Stimulated activated CD4-positive, alpha-beta T cell treated with anti-CD3 and anti-CD28 coated beads, Interleukin-1b, Interleukin-23, amount 100 ng/mL, for 24 hours (primary cell): ENCODE measurements at places on chromosomes 6 and 20.
A peak's percentile ranks its signal among the peaks of the same experiment; 100 is the strongest.

DNA sequence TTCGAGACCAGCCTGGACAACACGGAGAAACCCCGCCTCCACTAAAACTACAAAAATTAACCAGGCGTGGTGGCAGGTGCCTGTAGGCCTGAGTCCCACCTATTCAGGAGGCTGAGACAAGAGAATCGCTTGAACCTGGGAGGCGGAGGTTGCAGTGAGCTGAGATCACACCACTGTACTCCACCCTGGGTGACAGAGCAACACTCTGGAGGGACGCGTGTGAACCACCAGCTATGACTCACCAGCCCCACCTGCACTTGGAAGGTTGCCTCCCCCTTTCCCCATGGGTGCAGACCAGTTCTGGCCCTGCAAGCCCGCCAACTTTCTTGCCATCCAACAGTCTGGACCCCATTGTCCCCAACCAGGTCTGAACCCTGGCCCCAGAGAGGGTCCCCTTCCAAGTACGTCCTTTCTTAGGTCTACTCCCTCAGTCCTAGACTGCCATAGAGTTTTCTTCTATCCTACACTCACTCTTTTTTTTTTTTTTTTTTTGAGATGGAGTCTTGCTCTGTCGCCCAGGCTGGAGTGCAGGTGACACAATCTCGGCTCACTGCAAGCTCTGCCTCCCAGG, 29.2 kb downstream of the ATP9A start:
- no peak for DNase-seq

DNA sequence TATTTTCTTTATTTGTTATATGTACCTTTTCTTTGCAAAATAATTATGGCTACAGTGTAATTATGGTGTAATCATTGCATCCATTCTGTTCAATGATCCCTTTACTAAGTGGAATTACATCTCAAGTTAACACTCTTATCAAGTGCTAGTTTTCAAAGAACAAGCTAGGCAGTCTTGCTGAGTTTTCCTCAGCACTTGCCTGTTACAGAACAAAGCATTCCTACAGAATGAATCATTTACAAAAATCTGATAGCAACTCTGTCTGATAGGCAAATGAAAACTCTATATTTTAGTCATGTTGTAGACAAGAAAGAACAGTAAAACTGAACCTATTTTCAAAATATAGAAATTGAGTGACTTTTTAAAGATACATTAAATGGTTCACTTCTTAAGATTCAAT, 109.8 kb upstream of the POU3F2 start:
- no peak for DNase-seq

DNA sequence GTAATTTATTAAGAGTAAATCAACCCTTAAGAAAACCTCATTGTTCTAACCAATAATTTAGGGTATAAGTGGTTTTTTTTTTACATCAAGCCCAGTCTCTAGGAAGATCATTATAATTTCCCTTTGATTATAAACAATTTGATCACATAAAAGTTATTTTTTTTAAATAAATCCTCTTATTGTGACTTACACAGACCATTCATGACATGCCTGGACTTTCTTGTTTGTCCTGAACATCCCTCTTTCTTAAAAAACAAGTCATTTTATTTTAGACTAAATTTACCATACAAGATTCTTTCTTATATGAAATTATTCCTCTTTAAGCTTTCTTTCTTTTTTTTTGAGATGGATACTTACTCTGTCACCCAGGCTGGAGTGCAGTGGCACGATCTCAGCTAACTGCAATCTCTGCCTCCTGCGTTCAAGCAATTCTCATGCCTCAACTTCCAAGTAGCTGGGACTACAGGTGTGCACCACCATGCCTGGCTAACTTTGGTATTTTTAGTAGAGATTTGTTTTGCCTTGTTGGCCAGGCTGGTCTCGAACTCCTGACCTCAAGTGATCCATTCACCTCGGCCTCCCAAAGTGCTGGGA, 53.6 kb upstream of the AGPAT4 start:
- no peak for DNase-seq

GRCh38 chr6:68834551-68834950, 199.5 kb downstream of the ADGRB3 start:
- DNase-seq = no peak

DNA sequence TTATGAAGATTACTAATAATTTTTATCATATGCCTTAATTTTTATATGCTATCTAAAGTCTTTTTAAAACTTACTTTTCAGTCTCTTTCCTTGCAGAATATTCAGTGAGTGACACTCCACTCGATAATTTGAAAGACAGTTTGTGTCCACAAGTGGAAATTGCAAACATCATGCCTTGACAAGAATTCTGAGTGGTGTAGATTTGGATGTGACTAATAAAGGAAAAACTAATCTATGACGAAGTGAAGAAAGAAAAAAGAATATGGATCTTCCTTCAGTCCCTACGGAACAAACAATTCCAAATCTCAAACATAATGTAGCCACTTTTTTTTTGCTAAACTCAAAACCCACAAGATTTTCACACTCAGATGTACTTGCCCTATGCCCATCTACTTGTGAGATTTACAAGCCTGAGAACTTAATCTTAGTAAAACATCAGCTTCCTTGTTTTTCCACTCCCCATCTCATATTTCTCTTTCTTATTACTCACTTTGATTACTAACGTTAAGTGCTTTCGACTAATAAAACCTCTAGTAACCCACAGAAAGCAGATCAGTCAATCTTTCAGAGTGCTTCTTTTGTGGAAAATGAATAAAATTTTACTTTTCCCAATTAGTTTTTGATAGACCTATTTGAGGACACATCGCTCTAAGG, 1155.8 kb downstream of the GRIK2 start:
- DNase-seq = no peak

DNA sequence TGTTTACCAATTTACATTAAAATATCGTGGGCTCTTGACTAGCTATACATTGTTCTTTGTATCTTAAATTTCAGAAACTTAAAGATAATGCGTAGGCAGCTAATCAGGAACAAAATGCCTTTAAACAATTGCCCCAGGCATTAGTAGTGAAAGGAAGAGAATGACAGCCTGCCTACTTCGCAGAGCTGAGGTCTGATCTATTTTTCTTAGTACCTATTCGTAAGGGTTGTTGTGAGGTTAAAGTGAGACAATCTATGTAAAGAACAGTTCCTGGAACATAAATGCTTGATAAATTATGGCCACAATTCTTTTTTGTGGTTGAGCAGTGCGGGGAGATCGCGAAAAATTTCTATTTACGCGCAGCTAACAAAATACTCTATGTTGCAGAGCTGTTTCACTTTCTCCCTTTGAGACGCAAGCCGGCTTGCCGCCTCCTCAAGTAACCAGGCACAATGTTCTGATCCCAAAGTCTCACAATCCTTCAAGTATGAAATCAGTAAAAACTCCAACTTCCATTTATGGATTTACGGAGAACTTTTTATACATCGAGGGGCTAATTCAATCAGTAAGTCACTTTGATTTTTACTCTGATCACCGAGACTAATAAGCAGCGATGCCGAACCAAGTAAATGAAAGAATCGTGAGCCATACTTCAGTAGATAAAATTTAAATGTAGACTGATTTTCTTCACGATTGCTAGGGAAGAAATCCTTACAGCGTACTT, 878 bp upstream of the PNRC1 start:
- DNase-seq = no peak

- no peak for DNase-seq
Observed at GRCh38 chr20:61753987-61754956, 311.4 kb downstream of the TAF4 start.

- DNase-seq = no peak
Observed at GRCh38 chr6:7035837-7036249, 71.9 kb upstream of the RREB1 start.

- peak; percentile 1 for DNase-seq
Observed at GRCh38 chr6:75934643-75935472, 137.6 kb downstream of the IMPG1 start.

DNA sequence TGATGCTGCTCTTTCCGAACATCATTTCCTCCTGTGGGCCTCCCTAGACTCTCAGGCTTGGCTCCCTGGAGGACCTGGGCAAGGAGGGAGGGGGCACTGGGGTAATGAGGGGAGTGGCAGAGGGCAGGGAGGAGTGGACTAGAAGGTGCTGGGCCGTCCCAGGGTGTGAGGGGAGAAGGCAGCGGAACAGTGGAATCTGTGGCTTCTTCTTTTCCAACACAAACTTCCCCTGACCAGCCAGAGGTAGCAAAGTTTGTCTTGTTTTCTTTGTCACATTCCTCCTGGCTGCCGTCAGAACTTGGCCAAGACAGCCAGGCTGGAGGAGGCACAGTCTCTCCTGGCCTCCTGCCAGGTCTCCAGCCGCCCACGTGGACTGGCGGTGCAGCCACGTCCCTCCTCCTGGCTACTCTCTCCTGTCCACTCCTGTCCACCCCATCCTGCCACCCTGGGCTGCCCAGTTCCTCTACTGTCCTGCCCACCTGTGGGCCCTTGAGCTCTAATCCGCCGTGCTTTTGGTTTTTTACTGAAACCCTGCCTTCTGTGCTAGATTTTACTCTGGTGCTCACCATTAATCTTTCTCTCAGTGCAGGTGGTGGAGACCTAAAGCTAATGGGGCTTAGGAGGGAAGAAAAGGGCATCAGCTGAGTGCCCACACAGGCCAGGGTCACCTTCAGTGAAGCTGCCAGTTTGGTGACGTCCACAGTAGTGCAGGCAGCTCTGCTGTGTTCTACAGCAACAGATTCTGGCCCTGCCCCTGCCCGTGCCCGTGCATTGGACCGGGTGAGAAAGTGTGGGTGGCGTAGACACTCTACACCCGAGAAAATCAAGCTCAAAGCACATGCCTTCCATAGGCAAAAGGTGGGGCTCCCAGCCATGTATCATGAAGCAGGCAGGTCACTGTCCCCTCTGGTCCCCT, 2.8 kb upstream of the CDSN start:
- DNase-seq = no peak

DNA sequence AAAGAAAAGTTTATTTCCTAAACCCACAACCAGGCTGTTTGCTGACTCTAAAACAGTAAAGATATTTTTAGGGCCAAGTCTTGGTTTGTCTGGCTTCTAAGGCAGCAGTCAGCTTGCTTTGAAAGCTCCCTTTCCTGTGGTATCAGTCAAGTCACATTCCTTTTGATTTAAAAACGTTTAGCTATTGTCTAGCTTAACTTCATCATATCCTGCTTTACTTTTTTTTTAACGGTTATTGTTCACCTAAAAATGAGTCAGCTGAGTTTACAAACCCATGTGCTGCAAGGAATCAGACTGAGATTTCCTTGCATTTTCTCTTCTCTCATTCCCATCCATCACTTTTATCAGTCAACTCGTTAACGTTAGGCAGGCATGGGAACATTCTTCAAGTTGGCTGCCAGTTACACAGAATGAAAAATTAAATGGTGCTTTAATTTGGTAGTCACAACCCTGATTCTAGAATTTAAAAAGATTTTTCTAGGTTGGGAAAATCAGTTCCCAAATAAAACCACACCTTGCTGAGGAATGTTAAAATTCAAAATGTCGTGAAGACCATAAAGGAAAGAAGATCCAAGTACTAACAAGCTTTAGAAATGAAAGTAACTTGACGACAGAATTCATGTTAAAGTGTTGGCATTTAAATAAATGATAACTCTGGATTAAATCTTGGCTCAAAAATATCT, 45.9 kb downstream of the ELOVL5 start:
- DNase-seq = no peak

DNA sequence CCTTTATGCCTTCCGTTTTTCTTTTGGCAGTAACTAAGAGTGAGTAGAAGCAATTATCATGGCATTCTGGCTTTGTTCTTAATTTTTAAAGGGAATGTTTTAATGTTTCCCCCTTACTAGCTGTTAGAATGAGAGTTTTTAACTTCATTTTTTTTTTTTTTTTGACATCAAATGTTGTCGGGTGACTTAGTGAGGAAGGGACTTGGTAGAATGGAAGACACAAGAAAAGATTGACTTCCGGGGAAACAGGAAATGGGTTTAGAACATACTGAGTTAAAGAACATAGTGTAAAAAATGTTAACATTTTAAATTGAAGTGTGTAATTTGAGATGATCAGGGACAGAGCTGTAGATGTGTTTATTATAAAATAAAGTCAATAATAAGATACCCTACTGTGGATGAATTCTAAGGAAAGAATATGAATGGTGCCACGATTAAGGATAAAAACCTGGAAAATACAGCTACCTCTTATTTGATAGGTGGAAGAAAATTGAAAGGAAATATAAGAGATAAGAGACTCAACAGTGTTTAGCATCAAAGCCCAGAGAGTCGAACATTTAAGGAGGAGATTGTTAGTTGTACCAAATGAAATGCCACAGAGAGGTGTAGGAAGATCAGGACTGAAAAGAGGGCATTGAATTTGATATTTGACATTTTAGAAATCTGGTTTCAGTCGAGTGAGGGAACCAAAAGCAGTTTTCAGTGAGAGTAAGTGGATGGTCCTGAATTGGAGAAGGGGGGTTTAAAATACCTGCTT, 9.4 kb downstream of the HSF2 start:
- DNase-seq = no peak

GRCh38 chr6:99330159-99330558, 19.3 kb downstream of the FAXC start:
- peak; percentile 24 for DNase-seq

- DNase-seq = no peak
Observed at GRCh38 chr6:74170118-74170517, 474.1 kb downstream of the CD109 start.

DNA sequence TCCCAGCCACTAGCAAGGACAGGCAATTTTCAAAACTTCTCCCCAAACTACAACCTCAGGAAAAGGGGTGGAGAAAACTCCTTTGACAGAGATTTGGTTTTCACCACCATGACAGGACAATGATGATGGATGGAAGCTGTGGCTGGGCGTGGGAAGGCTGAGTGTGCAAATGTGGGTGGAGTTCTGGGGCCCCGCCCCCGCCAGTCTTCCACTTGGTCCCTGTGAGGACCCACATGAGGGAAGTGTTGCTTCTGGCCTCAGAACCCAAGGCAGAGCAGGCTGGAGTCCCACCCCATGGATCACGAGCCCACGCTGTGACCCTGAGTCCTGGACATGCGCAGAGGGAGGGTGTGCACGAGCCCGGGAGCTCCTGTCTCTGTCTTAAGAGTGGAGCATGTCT, 21.5 kb upstream of the MRGBP start:
- DNase-seq = no peak

- DNase-seq = no peak
Observed at GRCh38 chr20:53844259-53844658, 226.1 kb downstream of the BCAS1 start.

GRCh38 chr20:36932476-36933426, 18.8 kb downstream of the SAMHD1 start:
- no peak for DNase-seq

DNA sequence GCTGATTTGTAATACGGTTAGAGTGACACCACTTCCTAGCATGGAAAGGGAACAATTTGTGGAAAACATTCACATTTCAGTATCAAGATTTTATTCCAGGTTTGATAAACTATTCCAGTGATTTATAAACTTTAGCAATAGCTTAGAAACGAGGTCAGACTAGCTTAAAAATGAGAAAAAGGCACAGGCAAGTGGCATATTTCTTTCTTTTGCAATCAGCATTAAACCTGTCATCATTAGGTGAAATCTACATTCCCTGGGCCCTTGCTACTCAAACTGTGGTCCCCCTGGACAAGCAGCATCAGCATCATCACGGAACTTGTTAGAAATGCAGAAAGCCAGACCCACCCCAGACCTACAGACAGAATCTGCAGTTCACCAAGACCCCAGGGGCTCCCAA, 29.9 kb downstream of the TBC1D7 start:
- no peak for DNase-seq
